ENCODE measurements at places on chromosomes 6 and 20. TPM values are rescaled to one million over a fixed set of nuclear protein-coding genes. Genes with fewer than 3 reads are reported as not detected.

- no peak overlapping the region for H3K27ac ChIP-seq
- H3K4me3 ChIP-seq: no peak overlapping the region
- no peak for DNase-seq
- H3K27me3 ChIP-seq: no peaks in the 10 kb centered on the region
- peaks cover 13% of the 10 kb centered on the region for H3K36me3 ChIP-seq
Observed at GRCh38 chr6:5351552-5352210, 90.4 kb downstream of the FARS2 start.

- no peaks in the 10 kb centered on the region for H3K4me1 ChIP-seq
- H3K4me3 ChIP-seq: no peak overlapping the region
- H3K27me3 ChIP-seq: no peaks in the 10 kb centered on the region
- H3K36me3 ChIP-seq: peaks cover 6% of the 10 kb centered on the region
- no peak for DNase-seq
- H3K27ac ChIP-seq: no peak overlapping the region
Observed at GRCh38 chr6:82891076-82891475, 174.6 kb downstream of the UBE3D start.

GRCh38 chr6:27760464-27760863, 151.7 kb downstream of the OR2B2 start:
- no peaks in the 10 kb centered on the region for H3K27me3 ChIP-seq
- no peak overlapping the region for H3K27ac ChIP-seq
- no peaks in the 10 kb centered on the region for H3K36me3 ChIP-seq

The OPN5 gene
- total RNA-seq: not detected

The HLA-DRB5 gene
- total RNA-seq: 0.77 TPM

GRCh38 chr6:106163446-106163965, 77.4 kb downstream of the PRDM1 start:
- no peak overlapping the region for H3K27ac ChIP-seq
- H3K4me1 ChIP-seq: no peaks in the 10 kb centered on the region
- H3K4me3 ChIP-seq: no peak overlapping the region
- H3K27me3 ChIP-seq: peaks cover 4% of the 10 kb centered on the region

GRCh38 chr6:45763281-45763680, 252.4 kb downstream of the CLIC5 start:
- no peak for DNase-seq
- H3K4me3 ChIP-seq: no peak overlapping the region
- peaks cover 5% of the 10 kb centered on the region for H3K36me3 ChIP-seq
- peaks cover 4% of the 10 kb centered on the region for H3K4me1 ChIP-seq
- H3K27ac ChIP-seq: no peak overlapping the region

The LEMD2 gene
- 82.2 TPM for total RNA-seq

- H3K4me3 ChIP-seq: no peak overlapping the region
- no peaks in the 10 kb centered on the region for H3K36me3 ChIP-seq
- peaks cover 2% of the 10 kb centered on the region for H3K4me1 ChIP-seq
- no peaks in the 10 kb centered on the region for H3K27me3 ChIP-seq
- no peak for DNase-seq
- no peak overlapping the region for H3K27ac ChIP-seq
Observed at GRCh38 chr6:166926748-166927147, 29.6 kb downstream of the RNASET2 start.

- H3K27me3 ChIP-seq: no peaks in the 10 kb centered on the region
- H3K36me3 ChIP-seq: peaks cover 12% of the 10 kb centered on the region
- no peak for DNase-seq
- peaks cover 19% of the 10 kb centered on the region for H3K4me1 ChIP-seq
Observed at GRCh38 chr6:56572788-56573471, 69.8 kb downstream of the DST start.

The ULBP2 gene
- 0.23 TPM for total RNA-seq

The EMILIN3 gene
- total RNA-seq: 5.6 TPM

Data from mesothelial cell of epicardium (in vitro differentiated cells).